ENCODE measurements at places on chromosomes 16 and 17.

GRCh38 chr17:7352910-7353635, 1.1 kb downstream of the KCTD11 start:
- no peak for DNase-seq

DNA sequence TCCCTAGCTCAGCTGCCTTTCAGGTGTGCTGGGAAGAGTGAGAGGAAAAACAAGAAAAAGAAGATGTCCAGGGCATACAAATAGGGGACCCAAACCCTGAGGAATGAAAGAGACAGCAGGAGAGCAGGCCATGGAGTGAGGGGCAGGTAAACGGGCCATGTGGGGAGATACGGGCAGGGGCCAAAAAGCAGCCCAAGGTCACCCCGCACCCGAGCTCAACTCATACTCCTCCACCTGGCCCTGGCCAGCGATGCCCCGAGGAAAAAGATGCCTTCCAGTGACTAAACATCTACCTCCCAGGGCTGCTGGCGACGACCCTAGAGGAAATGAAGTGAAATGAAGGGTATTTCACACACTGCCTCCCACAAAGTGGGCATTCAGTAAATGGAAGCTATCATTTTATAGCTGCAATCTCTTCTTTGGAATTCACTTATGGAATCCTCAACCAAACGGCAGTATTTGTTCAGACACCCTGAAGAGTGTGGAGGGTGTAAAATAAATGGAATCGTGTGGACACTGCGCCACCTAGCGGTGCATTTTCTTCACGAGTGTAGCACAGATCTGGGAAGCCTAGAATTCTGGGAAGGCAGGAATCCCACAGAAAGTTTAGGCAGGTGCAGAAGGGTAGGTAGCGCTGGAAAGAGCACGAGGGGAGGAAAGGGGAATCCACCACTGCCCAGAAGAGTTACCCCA, 14.9 kb downstream of the ELAC2 start:
- peak; percentile 29 for DNase-seq

DNA sequence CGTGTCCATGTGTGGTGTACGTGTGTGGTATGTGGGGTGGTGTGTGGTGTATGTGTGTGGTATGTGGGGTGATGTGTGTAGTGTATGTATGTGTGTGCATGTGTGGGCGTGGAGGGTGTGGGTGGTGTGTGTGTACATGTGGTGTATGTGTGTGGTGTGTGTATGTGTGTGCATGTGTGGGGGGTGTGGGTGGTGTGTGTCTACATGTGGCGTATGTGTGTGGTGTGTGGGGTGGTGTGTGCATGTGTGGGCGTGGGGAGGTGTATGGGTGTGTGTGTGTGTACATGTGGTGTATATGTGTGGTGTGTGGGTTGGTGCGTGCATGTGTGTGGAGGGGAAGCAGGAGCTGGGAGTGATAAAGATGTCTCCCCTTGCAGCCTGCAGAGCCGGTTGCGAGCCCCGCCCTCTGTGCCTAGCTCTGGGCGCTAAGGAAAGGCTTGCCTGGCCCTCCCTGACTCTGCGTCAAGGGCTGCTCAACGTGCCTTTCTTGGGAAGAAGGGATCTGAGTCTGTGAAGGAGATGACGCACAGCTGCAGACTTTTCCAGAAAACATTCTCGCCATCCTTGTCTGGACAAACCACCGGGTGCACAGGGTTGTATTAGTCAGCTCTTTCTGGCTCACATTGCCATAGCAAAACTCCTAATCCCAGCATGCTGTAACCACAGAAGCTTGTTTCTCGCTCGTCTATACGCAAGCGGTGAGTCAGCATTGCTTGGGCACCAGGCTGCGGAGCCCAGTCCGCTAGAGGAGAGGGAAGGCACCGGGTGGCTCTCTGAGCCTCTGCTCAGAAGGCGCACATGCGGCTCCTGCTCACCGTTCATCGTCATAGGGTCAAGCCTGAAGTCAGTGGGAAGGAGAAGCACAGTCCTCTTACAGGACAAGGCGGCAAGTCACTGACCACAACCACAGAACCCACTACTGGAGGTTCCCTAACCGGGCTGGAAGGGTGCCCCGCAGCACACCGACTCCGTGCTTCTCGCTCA, 2.0 kb upstream of the CD300H start:
- DNase-seq = no peak

GRCh38 chr16:84618581-84619460, 943 bp upstream of the COTL1 start:
- DNase-seq = no peak

GRCh38 chr16:26281381-26282110, 589.8 kb downstream of the HS3ST4 start:
- DNase-seq = no peak

GRCh38 chr16:22648941-22649340, 138.2 kb downstream of the NPIPB5 start:
- no peak for DNase-seq

GRCh38 chr16:1871974-1872635, at the start of gene MEIOB:
MEIOB (minus strand) TSS chr16:1872164; CDS start chr16:1868175, 3,989 bp downstream.
- DNase-seq = no peak

- no peak for DNase-seq
Observed at GRCh38 chr16:6672507-6672906, 660.1 kb upstream of the RBFOX1 start.
